ENCODE measurements at places on chromosomes 4 and X. TPM values are rescaled to one million over a fixed set of nuclear protein-coding genes. Genes with fewer than 3 reads are reported as not detected.

The KLHL13 gene
- polyA plus RNA-seq = 1.1 TPM

The RGS12 gene
- 16.3 TPM for polyA plus RNA-seq

The NKRF gene
- 2.2 TPM for polyA plus RNA-seq

The CLDN2 gene
- polyA plus RNA-seq = 0.38 TPM

The SOWAHB gene
- 0.11 TPM for polyA plus RNA-seq

The RRAGB gene
- 13.5 TPM for polyA plus RNA-seq

The ZBTB49 gene
- polyA plus RNA-seq = 5.1 TPM

The TMEM156 gene
- not detected for polyA plus RNA-seq

The ANKRD50 gene
- 1.5 TPM for polyA plus RNA-seq

The DCLK2 gene
- polyA plus RNA-seq = 2.3 TPM

The COPS4 gene
- polyA plus RNA-seq = 36.0 TPM

The CPZ gene
- polyA plus RNA-seq = 0.28 TPM

The CCDC110 gene
- 0.25 TPM for polyA plus RNA-seq

The SPATA4 gene
- polyA plus RNA-seq = not detected

The HTN1 gene
- not detected for polyA plus RNA-seq

The PROM1 gene
- polyA plus RNA-seq = not detected

The DCAF8L2 gene
- polyA plus RNA-seq = not detected

The C4orf51 gene
- not detected for polyA plus RNA-seq

The ZXDA gene
- 1.2 TPM for polyA plus RNA-seq

The MSN gene
- 22.7 TPM for polyA plus RNA-seq

The ADGRG4 gene
- polyA plus RNA-seq = 0.18 TPM

The AVPR2 gene
- polyA plus RNA-seq = 1.3 TPM

The DMRTC1 gene
- 0.48 TPM for polyA plus RNA-seq

The DDX60 gene
- 4.7 TPM for polyA plus RNA-seq

The GAGE2A gene
- polyA plus RNA-seq = not detected

The TCEAL2 gene
- polyA plus RNA-seq = 1.7 TPM

The LONRF3 gene
- polyA plus RNA-seq = 6.8 TPM

The STAP1 gene
- 0.13 TPM for polyA plus RNA-seq

The PRDM8 gene
- polyA plus RNA-seq = 8.3 TPM

The CDKL5 gene
- polyA plus RNA-seq = 0.97 TPM

The METTL14 gene
- polyA plus RNA-seq = 10.6 TPM

The THAP6 gene
- polyA plus RNA-seq = 7.4 TPM

The ARMCX6 gene
- 22.0 TPM for polyA plus RNA-seq

The PCDH10 gene
- 0.22 TPM for polyA plus RNA-seq

Data from adipose tissue (tissue), 3 donors.